ENCODE measurements at places on chromosomes 13 and 19. TPM values are rescaled to one million over a fixed set of nuclear protein-coding genes. Genes with fewer than 3 reads are reported as not detected.

Gene CFAP97D2
- 0.34 TPM for polyA plus RNA-seq

Gene ZNF888
- 6.1 TPM for polyA plus RNA-seq

Gene ZNF723
- 0.02 TPM for polyA plus RNA-seq

Gene DGKH
- 5.9 TPM for polyA plus RNA-seq

Gene CD209
- 8.5 TPM for polyA plus RNA-seq

Gene PSG11
- 0.07 TPM for polyA plus RNA-seq

Gene CEACAM1
- 2.0 TPM for polyA plus RNA-seq

Gene LILRB3
- 15.5 TPM for polyA plus RNA-seq

Gene ZNF98
- polyA plus RNA-seq: 0.07 TPM

Gene SHISA7
- 0.11 TPM for polyA plus RNA-seq

Gene ZNF540
- polyA plus RNA-seq: 7.5 TPM

All from thymus (tissue), 14 donors.